ENCODE measurements at places on chromosomes 3 and 15.

DNA sequence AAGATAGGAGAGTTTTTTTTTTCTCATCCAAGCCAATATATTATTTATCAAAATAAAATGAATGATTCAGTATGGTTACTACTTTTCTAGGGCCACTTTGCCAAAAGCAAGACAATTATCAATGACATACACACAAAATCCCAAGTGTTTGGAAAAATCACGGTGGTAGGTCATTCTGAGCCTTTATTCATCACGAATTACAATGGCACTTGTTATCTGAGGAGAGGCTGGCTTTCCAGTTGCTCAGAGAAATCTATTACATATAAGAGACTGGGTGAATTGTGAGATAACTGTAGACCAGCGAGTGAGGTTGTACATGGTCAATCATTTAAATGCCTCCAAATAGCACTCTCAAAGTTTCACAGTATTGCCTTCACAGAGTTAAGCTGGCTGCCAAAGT lies 20.4 kb upstream of the FGF12 start:
- DNase-seq, result no peak

GRCh38 chr3:66411474-66411873 lies 89.3 kb downstream of the LRIG1 start:
- no peak for DNase-seq

GRCh38 chr15:68663526-68663925 lies 84.7 kb downstream of the CORO2B start:
- DNase-seq, result no peak

DNA sequence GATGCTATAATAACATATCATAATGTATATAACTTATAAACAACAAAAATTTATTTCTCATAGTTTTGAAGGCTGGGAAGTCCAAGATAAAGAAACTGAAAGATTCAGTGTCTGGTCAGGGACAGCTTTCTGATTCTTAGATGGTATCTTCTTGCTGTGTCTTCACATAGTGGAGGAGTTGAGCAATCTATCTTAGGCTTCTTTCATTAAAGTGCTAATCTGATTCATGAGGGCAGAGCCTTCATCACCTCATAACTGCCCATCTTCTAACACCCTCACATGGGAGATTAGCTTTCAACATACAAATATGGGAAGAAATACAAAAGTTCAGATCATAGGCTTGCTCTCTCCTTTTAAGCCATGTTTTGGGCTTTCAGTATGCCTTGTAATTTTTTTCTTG lies 774.8 kb upstream of the EPHA6 start:
- DNase-seq, result no peak

- no peak for DNase-seq
These were observed 17.0 kb upstream of the PPM1L start for GRCh38 chr3:160739079-160739478.

DNA sequence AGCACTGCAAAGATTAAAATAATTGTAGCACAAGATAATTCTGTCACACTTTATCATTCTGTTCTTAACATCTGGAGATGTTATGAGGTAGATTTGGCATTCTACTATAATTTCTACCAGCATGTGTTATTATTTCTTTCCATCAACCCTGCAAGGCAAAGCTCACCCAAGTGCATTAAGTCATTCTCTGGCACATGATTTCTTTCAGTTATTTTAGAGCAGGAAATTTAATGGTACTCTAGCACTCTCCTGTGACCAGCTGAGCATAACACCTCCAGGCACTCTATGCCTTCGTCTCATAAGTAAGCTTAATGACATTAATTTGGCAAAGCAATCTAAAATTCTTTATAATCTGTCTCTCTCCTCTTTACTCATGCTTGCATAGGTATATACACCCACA lies 300.2 kb upstream of the GPR149 start:
- no peak for DNase-seq

GRCh38 chr3:65952842-65953241 lies 85.9 kb downstream of the MAGI1 start:
- no peak for DNase-seq

- peak; percentile 74 for DNase-seq
These were observed 61.8 kb downstream of the SLC12A8 start for GRCh38 chr3:125150525-125151441.

- no peak for DNase-seq
These were observed 551.5 kb upstream of the RGMA start for GRCh38 chr15:93640411-93640962.

GRCh38 chr3:131326307-131326706 lies 55.3 kb upstream of the NUDT16 start:
- DNase-seq, result no peak

- DNase-seq, result no peak
These were observed 166.7 kb downstream of the RORA start for GRCh38 chr15:61062268-61062861.

DNA sequence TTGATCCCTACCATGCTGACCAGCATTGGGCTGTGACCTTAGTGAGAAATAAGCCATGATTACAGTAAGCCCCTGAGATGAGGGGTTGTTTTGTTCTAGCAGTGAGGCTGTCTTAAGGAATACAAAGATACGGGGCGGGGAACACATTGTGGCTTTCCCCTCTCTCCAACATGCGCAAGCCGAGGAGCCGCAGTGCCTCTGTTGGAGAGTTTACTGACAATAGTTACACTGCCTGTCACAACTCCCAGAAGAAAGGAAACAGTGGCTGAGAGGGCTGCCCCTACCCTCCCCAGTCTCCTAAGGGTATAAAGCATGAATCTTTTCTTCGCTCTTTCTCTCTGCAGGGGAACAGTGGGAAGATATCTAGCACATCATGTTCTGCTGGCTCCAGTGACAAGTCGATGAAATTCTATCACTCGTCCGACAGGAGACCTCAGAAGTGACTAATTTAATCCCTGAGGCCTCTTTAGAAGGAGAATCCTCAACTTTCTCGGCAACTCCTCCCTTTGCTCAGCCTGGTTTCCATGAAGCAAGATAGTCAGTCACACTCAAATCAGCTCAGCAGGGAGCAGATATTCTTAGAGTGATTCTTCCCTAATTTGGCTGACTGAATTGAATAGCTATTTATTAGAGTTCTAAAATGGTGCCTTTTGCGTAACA lies 409.0 kb upstream of the PROK2 start:
- no peak for DNase-seq

DNA sequence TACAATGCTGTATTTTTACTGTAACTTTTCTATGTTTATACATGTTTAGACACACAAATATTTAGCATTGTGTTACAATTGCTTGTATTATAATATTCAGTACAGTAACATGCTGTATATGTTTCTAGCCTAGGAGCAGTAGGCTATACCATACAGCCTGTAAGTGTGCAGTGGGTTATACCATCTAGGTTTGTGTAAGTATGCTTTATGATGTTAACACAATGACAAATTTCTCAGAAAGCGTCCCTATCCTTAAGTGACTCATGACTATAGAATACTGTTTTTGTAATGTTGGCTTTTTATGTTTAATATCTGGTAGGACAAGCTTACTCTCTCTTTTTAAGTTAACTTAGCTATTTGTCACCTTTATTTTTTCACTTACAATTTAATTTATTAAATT lies 127.5 kb upstream of the THRB start:
- DNase-seq, result no peak

GRCh38 chr15:94322141-94322540 lies 90.8 kb downstream of the MCTP2 start:
- DNase-seq, result no peak

DNA sequence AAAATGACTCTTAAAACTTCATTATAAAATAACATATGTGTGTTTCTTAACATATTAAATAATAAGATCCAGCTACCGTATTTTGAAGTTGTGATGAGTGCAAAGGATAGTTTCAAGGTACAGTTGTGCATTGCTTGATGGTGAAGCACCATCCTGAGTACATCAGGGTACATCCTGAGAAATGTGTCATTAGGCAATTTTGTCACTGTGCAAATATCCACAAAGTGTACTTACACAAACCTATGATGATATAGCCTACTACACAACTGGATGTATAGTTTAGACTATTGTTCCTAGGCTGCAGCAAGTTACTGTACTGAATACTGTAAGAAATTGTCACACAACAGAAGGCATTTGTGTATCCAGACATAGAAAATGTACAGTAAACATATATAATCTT lies 20.8 kb upstream of the TM4SF1 start:
- DNase-seq, result no peak

DNA sequence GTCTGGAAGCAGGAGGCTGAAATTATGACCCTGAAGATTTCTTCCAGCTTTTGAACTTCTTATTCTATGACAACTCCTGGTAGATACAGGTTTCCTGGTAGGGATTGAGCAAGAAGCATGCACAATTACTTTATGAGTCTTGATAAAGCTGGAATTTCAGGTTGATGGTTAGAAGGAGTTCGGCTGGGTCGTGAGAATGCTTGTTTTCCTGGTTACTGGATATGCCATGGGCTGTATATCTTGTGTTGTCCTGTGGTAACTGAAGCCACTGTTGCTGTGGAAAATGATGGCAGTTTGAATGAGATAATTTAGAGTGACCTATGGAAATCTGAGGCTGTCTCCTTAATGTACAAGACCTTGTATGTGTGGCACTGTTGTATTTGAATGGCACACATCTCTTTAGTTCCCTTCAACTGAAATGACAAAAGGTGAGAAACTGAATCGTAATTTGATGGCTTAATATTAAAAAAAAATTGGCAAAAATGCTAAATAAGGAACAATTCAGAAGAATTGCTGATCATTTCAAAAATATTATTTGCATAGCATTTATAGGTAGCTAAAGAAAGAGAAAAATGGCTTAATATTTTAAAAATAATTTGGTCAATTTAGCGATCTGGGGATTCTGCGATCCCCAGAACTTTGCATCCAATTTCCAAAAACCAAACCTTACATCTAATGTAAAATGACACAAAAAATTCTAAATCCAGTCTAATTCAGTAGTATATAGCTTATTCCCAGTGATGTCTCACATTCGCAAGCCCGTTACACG lies 1.1 kb upstream of the UBE2E1 start:
- DNase-seq, result no peak

GRCh38 chr15:90062462-90062932 lies 39.8 kb downstream of the IDH2 start:
- DNase-seq, result no peak

- no peak for DNase-seq
These were observed 214.7 kb downstream of the CHST2 start for GRCh38 chr3:143334231-143334630.

- DNase-seq, result no peak
These were observed 39.3 kb downstream of the SLITRK3 start for GRCh38 chr3:165156757-165157420.

- no peak for DNase-seq
These were observed 33.6 kb upstream of the OCA2 start for GRCh38 chr15:28132524-28133275.

- no peak for DNase-seq
These were observed 10.0 kb upstream of the RETNLB start for GRCh38 chr3:108767253-108767652.

- DNase-seq, result no peak
These were observed 113.9 kb downstream of the GABRG3 start for GRCh38 chr15:27084844-27085243.

- DNase-seq, result no peak
These were observed 725.3 kb upstream of the CFAP20DC start for GRCh38 chr3:59775106-59775505.

- DNase-seq, result no peak
These were observed 323.0 kb upstream of the UMPS start for GRCh38 chr3:124407260-124407659.

DNA sequence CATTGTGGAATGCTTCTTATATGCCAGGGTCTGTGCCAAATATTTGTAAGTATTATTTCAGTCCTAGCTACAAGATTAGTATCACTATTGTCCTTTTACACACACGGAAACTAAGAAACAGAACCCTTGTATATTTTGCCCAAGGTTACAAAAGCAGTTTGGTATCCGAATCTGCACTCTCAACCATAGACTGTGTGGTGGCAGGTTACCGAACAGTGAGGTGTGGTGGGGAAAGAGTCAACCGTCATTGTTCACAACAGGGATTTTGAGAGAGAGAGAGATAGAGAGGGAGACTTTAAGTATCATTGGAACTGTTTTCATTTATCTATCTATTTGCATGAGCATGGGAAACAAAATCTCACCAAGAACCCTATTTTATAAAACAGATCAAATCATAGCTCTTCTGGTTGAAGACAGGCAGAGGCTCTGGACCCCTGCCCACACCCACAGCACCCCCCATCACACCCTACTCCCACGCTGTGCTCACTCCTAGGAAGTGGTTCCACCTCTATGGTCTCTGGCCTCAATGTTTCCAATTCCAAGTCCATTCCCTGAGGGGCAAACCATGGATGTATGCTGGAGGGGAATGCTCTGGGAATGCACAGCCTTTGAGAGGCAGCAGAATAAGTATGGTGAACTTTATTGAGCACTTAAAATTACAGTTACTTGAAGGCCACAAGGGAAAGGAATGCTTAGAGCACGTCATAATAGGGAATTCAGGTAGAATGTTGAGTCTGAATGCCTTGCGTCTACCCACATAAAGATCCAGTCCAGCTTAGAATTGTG lies 69.0 kb downstream of the ARHGAP31 start:
- no peak for DNase-seq
